ENCODE measurements at places on chromosomes 2 and 18. TPM values are rescaled to one million over a fixed set of nuclear protein-coding genes. Genes with fewer than 3 reads are reported as not detected.

The PRKAG3 gene
- 0.19 TPM for total RNA-seq

The CAVIN2 gene
- total RNA-seq: 37.8 TPM

The FBLN7 gene
- total RNA-seq: 6.1 TPM

The NYAP2 gene
- 1.7 TPM for total RNA-seq

The SEMA4C gene
- 55.6 TPM for total RNA-seq

The CYP27A1 gene
- 31.9 TPM for total RNA-seq

The CDH2 gene
- total RNA-seq: 10.1 TPM

The GPR39 gene
- 0.23 TPM for total RNA-seq

The ITPRIPL1 gene
- 3.6 TPM for total RNA-seq

The SLC8A1 gene
- 35.9 TPM for total RNA-seq

DNA sequence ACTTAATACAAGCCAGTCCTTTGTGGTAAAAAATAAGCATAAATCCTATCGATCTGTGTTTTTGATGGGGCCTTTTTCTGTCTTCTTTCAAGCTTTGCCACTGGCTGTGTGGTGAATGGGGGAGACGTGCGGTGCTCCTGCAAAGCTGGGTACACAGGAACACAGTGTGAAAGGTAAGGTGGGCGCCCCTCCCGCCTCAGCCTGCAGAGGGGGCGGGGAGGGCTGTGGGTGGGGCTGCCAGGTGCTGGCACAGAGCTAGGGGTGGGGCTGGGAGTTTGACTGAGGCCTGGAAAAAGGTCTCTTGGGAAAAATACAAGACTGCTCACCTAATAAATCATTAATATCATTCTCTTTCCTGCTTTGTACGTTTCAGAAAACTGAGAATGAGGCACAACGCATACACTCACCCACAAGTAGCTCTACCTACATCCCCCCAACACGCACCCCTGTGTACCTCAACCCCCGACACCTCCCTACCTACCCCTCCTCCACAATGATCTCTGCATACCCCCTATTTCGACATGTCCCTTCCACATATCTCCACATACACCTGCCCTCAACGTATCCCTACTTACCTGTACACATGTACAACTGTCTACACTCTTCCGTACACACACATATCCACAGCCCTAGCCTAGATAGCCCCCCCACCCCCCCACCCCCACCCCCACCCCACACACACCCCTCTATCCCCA, 129.7 kb upstream of the TTC39C start:
- H3K27ac ChIP-seq: no peak overlapping the region
- H3K27me3 ChIP-seq: no peaks in the 10 kb centered on the region
- DNase-seq: no peak
- no peaks in the 10 kb centered on the region for H3K36me3 ChIP-seq

GRCh38 chr2:39069890-39070465, 50.9 kb downstream of the SOS1 start:
- no peaks in the 10 kb centered on the region for H3K27me3 ChIP-seq
- no peak overlapping the region for H3K27ac ChIP-seq
- H3K4me3 ChIP-seq: no peak overlapping the region

DNA sequence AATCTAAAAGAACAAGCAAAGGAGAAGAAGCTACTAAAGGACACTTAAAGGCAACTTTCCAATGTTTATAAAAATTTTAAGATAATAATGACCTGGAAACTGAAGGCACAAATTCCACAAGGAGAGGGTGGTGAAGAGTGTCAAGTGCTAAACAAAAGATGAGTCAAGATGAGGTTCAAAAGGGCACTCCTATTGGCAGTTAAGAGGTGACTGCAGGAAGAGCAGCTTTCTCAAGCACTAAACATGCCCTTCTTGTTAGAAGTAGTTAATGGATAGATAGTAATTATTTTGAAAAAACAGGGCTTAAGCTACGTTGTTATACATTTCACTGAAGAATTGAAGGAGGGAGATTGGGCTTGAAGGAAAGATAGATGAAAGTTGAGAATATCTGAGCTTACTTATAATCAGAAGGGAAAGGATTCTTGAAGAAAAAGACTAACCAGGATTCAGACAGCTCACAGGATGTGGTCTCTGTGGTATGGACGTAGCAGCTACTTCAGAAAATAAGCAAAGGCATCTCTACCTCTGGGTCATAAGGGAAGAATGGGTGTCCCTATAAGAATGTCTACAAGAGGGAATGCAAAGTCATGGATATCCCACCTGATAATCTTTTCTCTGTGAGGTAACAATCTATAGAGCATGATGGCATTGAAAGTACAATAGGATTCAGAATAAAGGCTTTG, 454.7 kb upstream of the SLC39A10 start:
- H3K4me3 ChIP-seq: no peak overlapping the region
- no peak for DNase-seq
- no peaks in the 10 kb centered on the region for H3K27me3 ChIP-seq
- H3K27ac ChIP-seq: no peak overlapping the region

GRCh38 chr2:6785493-6785892, 80.2 kb downstream of the CMPK2 start:
- no peaks in the 10 kb centered on the region for H3K4me1 ChIP-seq
- H3K27me3 ChIP-seq: no peaks in the 10 kb centered on the region
- no peak for DNase-seq
- no peak overlapping the region for H3K27ac ChIP-seq
- no peak overlapping the region for H3K4me3 ChIP-seq

- peak overlapping the region; percentile 100 for H3K4me3 ChIP-seq
- no peaks in the 10 kb centered on the region for H3K36me3 ChIP-seq
- no peak for DNase-seq
- peak overlapping the region; percentile 89 for H3K27ac ChIP-seq
Observed at GRCh38 chr2:163733301-163733938, 2.4 kb downstream of the FIGN start.

GRCh38 chr2:229610872-229611271, 103.5 kb downstream of the DNER start:
- H3K4me1 ChIP-seq: no peaks in the 10 kb centered on the region
- no peaks in the 10 kb centered on the region for H3K27me3 ChIP-seq
- H3K27ac ChIP-seq: no peak overlapping the region
- no peak overlapping the region for H3K4me3 ChIP-seq
- H3K36me3 ChIP-seq: no peaks in the 10 kb centered on the region
- DNase-seq: no peak

DNA sequence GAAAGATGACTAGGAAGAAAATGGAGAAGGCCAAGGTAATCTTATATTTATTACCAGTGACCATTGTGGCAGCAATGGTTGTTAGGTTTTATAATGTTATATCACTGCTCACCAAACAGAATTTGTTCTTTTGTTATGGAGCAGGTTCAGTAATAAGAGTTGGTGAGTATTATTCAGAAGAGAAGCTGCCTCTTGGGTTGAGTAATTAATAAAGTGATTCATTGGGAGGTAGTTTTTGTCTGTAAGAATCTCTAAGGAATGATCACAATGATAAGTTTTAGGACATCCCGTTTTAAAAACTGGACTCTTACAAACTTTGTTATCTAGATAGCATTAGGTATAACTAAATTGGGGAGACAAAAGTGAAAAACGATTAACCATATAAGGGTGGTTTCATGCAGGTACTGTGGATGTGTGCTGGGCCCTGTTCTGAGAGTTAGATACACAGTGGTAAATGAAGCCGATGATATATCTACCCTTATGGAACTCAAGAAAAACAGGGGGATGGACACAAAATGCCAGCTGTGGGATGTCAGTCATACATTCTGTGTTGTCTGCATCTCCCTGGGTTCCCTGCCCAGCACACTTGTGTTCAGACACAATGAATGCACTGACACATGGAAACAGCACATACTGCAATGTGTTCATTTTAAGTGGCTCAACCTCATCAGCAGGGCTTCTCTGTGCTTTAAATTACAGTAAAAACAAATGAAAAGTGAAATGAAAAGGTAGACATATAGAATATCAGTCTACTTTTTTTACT, 7.5 kb downstream of the MAP4K4 start:
- peaks cover 3% of the 10 kb centered on the region for H3K4me1 ChIP-seq
- H3K4me3 ChIP-seq: no peak overlapping the region
- H3K36me3 ChIP-seq: no peaks in the 10 kb centered on the region
- DNase-seq: no peak

GRCh38 chr18:66582211-66582610, 21.7 kb downstream of the CDH19 start:
- no peak overlapping the region for H3K27ac ChIP-seq
- DNase-seq: no peak
- H3K27me3 ChIP-seq: no peaks in the 10 kb centered on the region
- H3K36me3 ChIP-seq: no peaks in the 10 kb centered on the region
- H3K4me3 ChIP-seq: no peak overlapping the region
- H3K4me1 ChIP-seq: no peaks in the 10 kb centered on the region

- H3K27me3 ChIP-seq: no peaks in the 10 kb centered on the region
- no peak overlapping the region for H3K27ac ChIP-seq
- DNase-seq: no peak
- H3K36me3 ChIP-seq: no peaks in the 10 kb centered on the region
- H3K4me1 ChIP-seq: no peaks in the 10 kb centered on the region
Observed at GRCh38 chr2:231545105-231545902, 15.1 kb upstream of the NMUR1 start.

GRCh38 chr2:164975891-164976290, 20.6 kb upstream of the SLC38A11 start:
- H3K4me1 ChIP-seq: no peaks in the 10 kb centered on the region
- no peaks in the 10 kb centered on the region for H3K36me3 ChIP-seq

GRCh38 chr2:18749912-18750526, 160.7 kb upstream of the NT5C1B start:
- H3K27ac ChIP-seq: no peak overlapping the region
- peak; percentile 56 for DNase-seq
- H3K4me1 ChIP-seq: peaks cover 2% of the 10 kb centered on the region
- no peaks in the 10 kb centered on the region for H3K27me3 ChIP-seq
- no peak overlapping the region for H3K4me3 ChIP-seq

DNA sequence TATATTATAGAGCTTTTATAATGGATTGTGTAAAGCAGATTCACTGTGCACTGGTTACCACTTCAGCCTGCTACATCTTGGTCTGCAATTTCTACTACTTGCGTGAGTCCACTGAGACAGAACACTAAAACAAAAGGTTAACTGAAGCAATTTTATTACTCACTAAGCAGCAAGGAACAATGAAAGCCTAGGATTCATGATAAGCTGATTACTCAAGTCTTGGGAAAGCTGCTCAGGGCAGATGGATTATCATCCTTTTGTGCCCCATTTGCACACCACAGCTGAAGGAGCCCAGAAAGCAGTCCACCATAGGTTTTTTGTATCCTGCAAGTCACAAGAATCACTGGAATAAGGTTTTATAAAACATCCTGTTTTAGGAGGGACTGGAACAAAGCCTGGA, 1215.2 kb upstream of the TMEFF2 start:
- no peak overlapping the region for H3K4me3 ChIP-seq
- H3K36me3 ChIP-seq: no peaks in the 10 kb centered on the region
- DNase-seq: no peak

DNA sequence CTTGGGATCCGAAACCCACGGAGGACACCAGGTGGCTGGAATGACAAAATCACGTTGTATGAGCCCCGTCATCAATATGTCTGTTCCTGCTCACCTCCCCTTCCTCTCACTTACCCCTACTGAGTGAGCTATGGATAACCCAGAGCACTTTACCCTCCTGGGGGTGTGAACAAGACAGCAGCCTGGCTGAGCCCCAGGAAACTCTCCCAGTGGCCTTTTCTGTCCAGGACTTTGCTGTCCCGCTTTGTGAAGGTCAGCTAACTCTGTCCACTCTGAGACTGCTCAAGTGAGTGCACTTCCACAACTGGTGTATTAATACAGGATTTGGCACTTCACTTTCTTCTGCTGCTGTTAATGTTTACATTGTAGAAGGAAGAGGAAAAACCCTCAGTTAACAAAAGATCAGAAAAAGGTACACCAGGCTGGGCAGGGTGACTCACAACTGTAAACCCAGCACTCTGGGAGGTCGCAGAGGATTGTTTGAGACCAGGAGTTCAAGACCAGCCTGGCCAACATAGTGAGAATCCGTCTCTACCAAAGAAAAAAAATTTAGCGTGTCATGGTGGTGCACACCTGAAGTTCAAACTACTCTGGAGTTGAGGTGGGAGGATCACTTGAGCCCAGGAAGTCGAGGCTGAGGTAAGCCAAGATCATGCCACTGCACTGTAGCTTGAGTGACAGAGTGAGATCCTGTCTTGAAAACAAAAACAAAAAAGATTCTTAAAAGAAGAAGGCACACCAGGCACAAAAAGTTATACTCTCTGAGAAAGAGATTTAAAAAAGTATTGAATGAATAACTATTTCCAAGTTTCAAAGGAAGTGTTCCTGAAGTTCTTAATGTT, 90.3 kb downstream of the CLHC1 start:
- H3K4me3 ChIP-seq: no peak overlapping the region
- H3K27me3 ChIP-seq: no peaks in the 10 kb centered on the region
- H3K4me1 ChIP-seq: no peaks in the 10 kb centered on the region
- no peaks in the 10 kb centered on the region for H3K36me3 ChIP-seq
- DNase-seq: no peak

DNA sequence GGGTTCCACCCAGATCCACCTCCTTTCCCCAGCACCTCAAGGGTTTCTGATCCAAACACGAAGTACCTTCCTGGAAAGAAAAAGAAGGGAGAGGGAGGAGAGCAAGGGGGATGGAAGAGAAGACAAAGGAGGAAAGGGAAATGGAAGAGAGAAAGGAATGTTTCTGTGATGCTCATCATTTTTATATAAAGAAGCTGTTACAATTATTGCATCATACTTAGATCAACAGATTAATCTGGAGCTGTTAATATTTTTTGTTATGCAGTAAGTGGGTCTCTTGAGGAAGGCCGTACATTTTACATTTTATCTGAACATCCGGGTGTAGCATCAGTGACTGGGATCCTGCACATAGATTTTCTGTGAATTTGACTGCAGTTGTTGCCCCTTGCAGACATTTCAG, 60.6 kb upstream of the NEDD4L start:
- H3K4me3 ChIP-seq: no peak overlapping the region
- no peaks in the 10 kb centered on the region for H3K27me3 ChIP-seq
- no peak overlapping the region for H3K27ac ChIP-seq
- no peaks in the 10 kb centered on the region for H3K36me3 ChIP-seq
- DNase-seq: no peak

- H3K27me3 ChIP-seq: no peaks in the 10 kb centered on the region
- H3K36me3 ChIP-seq: no peaks in the 10 kb centered on the region
- no peaks in the 10 kb centered on the region for H3K4me1 ChIP-seq
- no peak overlapping the region for H3K27ac ChIP-seq
- H3K4me3 ChIP-seq: no peak overlapping the region
- no peak for DNase-seq
Observed at GRCh38 chr18:49769047-49769728, 44.1 kb downstream of the ACAA2 start.

DNA sequence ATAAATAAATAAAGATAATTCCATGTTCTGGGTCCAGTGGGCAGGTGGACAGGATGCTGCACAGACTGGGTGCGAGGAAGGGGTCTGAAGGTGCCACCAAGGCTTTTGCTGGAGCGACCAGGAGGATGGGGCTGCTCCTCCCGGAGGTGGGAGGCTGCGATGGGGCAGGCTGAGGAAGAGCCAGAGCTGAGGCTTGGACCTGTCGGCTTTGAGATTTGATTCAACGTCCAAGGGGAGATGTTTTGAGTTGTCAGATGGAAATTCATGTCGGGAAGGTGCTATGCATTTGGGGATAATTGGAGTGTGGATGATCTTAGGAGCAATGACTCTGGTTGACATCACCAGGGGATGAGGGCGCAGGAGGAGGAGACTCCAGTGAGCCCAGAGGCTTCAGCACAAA, 11.7 kb downstream of the ALLC start:
- no peaks in the 10 kb centered on the region for H3K4me1 ChIP-seq
- no peak for DNase-seq
- H3K36me3 ChIP-seq: no peaks in the 10 kb centered on the region
- no peak overlapping the region for H3K27ac ChIP-seq
- no peak overlapping the region for H3K4me3 ChIP-seq

GRCh38 chr2:109545828-109546713, 67.7 kb downstream of the SEPTIN10 start:
- no peak overlapping the region for H3K27ac ChIP-seq
- peaks cover 1% of the 10 kb centered on the region for H3K4me1 ChIP-seq
- no peak for DNase-seq
- H3K4me3 ChIP-seq: no peak overlapping the region
- no peaks in the 10 kb centered on the region for H3K27me3 ChIP-seq
- peaks cover 2% of the 10 kb centered on the region for H3K36me3 ChIP-seq

Data from aorta (tissue), 5 donors.